Psoas muscle (tissue), 8 donors: ENCODE measurements at places on chromosomes 3 and 15.

- no peaks in the 10 kb centered on the region for H3K4me1 ChIP-seq
- no peak overlapping the region for H3K4me3 ChIP-seq
- DNase-seq: no peak
- H3K27ac ChIP-seq: no peak overlapping the region
- H3K27me3 ChIP-seq: no peaks in the 10 kb centered on the region
Measured at GRCh38 chr15:91282486-91282885, 182.4 kb downstream of the SV2B start.

DNA sequence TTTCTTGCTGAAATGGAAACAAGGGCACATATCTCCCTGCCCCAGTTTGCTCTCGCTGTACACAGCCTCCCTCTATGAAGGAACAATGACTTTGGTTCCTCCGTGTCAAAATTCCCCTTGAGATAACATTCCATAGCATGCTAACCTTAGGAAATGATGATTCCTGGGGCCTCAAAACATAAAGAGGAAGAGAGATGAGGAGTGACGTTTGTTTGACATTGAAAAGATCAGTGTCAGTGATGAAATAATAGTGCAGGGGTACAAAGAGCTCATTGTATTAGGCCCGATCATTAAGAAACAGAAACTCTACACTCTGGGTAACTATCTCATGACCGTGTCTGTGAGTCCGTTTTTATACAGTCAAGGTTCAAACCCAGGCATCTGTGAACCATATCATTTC is 55.2 kb downstream of the ARNT2 start:
- H3K36me3 ChIP-seq: no peaks in the 10 kb centered on the region
- DNase-seq: no peak
- H3K27me3 ChIP-seq: no peaks in the 10 kb centered on the region
- H3K4me3 ChIP-seq: no peak overlapping the region
- H3K27ac ChIP-seq: no peak overlapping the region

DNA sequence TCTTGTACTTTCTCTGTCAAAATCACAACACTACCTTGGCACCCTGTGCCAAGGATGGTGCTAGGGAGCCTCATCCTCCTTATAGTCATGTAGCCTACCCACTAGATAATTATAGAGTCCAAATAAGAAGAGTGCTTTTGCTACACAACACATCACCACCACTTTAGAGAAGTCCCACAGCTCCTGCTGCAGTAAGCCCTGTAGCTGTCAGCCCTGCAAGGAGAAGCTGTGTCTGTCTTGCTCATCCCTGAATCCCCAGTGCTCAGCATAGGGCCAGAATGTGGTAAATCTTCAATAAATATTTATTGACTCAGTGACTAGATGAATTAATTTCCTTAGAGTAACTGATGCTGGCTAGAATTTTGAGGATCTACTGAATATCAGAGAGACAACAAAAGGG is 190.8 kb downstream of the ZNF621 start:
- no peak overlapping the region for H3K27ac ChIP-seq
- H3K27me3 ChIP-seq: no peaks in the 10 kb centered on the region
- H3K4me3 ChIP-seq: no peak overlapping the region

DNA sequence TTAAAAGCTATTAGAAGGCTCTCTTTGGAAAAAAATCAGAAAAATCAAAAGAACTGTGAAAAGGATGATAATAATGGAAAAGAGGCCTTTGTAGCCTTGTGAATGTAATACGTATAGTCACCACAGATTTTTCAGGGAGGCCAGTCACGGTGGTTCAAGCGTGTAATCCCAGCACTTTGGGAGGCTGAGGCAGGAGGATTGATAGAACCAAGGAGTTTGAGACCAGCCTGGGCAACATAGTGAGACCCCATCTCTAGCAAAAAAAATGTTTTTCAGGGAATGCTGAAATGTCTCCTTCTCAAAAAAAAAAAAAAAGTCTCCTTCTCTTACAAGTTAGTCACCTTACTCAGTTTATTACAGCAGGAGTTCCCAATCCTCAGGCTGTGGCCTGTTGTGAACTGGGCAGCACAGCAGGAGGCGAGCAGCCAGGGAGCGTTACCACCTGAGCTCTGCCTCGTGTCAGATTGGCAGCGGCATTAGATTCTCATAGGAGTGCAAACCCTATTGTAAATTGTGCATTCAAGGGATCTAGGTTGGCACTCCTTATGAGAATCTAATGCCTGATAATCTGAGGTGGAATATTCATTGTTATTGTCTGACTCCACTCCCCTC is 15.9 kb downstream of the ARIH1 start:
- H3K27me3 ChIP-seq: no peaks in the 10 kb centered on the region
- no peak overlapping the region for H3K27ac ChIP-seq
- DNase-seq: no peak
- H3K4me1 ChIP-seq: peaks cover 90% of the 10 kb centered on the region

DNA sequence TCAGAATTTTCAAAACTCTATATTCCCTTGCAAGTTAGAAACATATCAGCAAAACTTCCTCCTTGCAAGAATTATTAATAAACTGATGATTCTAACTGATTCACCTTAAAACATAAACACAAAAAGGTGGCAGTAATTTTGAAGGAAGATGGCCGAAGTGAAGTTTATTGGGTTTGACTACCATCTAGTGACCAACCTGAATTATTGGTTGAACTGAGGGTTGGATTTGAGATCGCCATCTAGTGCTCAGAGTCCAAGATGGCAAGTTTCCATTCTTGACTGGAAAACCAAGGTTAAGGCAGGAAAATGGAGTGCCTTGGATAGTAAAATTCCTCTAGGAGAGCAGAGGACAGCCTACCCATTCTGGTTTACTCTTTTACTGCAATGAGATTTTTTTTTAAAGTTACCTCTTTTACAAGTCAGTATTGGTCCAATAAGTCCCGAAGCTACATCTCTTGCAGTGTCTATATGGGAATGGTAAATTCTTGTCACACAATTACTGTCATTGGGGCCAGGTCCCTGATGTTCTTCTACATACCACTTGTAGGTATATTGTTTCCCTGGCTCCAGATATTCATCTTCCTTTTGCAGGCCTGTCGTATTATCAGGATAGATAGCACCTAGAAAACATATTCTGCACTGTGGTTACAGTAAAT is 51.6 kb upstream of the CP start:
- DNase-seq: no peak
- peaks cover 3% of the 10 kb centered on the region for H3K4me1 ChIP-seq

DNA sequence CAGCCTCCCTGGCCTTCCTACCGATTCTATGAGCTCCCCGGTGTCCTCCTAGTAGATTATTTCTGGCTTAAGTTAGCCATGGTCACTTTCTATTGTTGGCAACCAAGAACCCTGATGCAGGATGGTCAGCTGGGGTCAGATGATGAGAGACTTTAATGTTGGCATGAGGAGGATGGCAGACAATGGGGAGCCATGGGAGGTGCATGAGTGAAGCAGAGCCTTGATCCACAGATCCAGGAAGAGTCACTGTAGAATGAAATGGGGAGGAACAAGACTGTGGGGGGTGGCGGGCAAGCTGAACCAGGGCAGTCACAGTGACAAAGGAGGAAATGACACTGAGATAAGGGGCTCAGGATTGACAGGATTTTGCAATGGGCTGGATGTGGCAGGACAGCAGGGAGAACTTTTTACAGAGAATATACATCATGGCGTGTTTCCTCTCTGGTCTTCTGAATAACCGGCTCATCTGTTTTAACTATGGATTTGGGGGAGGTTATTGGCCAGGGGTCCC is 60.9 kb downstream of the RPLP1 start:
- no peak for DNase-seq
- H3K4me1 ChIP-seq: no peaks in the 10 kb centered on the region
- H3K4me3 ChIP-seq: no peak overlapping the region
- no peaks in the 10 kb centered on the region for H3K36me3 ChIP-seq
- no peak overlapping the region for H3K27ac ChIP-seq

DNA sequence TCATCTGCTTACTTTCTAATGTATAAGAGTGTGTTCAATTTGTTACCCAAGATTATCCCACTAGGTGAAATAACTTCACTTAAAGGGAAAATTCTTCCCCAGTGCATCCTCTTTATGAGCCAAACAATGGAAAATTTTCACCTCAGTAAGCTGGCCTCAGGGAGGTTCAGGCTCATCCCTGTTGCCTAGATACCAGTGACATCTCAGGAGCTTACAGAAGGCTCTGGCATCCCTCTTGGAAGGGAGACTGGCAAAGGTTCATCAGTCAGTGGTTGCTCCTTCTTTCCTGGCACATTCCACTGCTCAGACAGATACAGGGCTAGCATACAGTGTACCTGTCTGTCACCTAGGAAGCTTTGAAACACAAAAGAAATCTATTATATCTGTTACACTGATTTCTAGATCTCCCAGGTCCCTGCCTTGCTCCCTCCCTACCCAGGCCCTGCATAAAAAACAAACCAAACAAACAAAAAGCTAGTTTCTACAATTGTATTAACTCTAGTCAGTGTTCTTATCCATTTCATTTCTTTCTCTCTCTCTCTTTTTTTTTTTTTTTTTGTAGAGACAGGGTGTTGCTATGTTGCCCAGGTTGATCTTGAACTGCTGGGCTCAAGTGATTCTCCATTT is 1.7 kb downstream of the IP6K2 start:
- no peak for DNase-seq
- no peak overlapping the region for H3K27ac ChIP-seq
- peaks cover 30% of the 10 kb centered on the region for H3K4me1 ChIP-seq
- H3K27me3 ChIP-seq: no peaks in the 10 kb centered on the region
- H3K36me3 ChIP-seq: peaks cover 45% of the 10 kb centered on the region

DNA sequence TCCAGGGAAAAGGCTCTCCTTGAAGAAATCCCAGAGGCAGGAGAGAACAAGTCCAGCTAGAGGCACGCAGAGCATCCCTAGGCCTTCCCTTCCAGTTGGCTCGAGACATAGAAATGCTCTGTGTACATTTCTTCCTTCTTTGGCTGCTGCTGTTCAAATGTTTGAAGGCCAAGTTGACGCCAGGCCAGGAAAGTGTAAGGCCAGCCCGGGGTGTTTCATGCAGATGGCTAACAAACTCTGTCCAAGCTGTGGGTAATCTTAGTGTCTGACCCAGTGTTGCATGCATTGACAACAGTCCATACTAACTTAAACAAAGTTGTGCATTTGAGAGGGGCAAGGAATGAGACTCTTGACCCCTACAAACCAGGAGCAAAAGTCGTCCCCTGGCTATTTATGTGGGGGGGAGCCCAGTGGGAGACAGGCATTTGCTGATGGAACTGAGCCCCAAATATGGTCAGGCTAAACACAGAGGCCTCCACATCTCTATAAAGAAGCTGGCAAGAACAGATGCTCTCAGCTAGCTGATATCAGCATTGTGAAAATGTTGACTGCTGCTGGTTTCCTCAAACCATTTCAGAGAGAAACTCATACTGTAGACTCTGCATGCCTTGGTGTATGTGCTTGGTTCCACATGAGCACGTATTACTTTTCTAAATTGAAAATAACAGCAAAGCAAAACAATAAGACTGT is 139.5 kb downstream of the ADAMTS9 start:
- H3K36me3 ChIP-seq: peaks cover under 1% of the 10 kb centered on the region
- DNase-seq: peak; percentile 41
- H3K27ac ChIP-seq: no peak overlapping the region
- H3K4me1 ChIP-seq: peaks cover 3% of the 10 kb centered on the region

- H3K36me3 ChIP-seq: no peaks in the 10 kb centered on the region
- no peak overlapping the region for H3K4me3 ChIP-seq
- H3K4me1 ChIP-seq: no peaks in the 10 kb centered on the region
Measured at GRCh38 chr3:187651282-187651681, 18.9 kb downstream of the SST start.

- H3K4me1 ChIP-seq: peaks cover 21% of the 10 kb centered on the region
- no peak overlapping the region for H3K4me3 ChIP-seq
- no peaks in the 10 kb centered on the region for H3K27me3 ChIP-seq
- H3K27ac ChIP-seq: no peak overlapping the region
- DNase-seq: peak; percentile 26
- no peaks in the 10 kb centered on the region for H3K36me3 ChIP-seq
Measured at GRCh38 chr3:11671648-11672100, 28.0 kb upstream of the VGLL4 start.

- H3K4me3 ChIP-seq: no peak overlapping the region
- no peak overlapping the region for H3K27ac ChIP-seq
- H3K27me3 ChIP-seq: no peaks in the 10 kb centered on the region
- H3K36me3 ChIP-seq: no peaks in the 10 kb centered on the region
- peaks cover 9% of the 10 kb centered on the region for H3K4me1 ChIP-seq
- no peak for DNase-seq
Measured at GRCh38 chr3:155326901-155327300, 33.4 kb upstream of the STRIT1 start.

DNA sequence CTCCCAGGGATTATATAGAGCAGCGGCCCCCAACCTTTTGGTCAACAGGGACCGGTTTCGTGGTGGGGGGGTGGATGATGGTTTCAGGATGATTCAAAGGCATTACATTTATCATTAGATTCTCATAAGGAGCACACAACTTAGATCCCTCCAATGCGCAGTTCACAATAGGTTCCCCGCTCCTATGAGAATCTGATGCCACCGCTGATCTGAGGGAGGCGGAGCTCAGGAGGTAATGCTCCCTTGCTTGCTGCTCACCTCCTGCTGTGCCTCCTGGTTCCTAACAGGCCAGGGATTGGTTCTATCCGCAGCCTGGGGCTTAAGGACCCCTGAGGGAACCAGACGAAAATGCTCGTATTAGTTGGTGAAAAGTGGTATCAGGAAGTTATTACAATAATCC is 1.3 kb upstream of the HACD2 start:
- H3K27me3 ChIP-seq: no peaks in the 10 kb centered on the region

DNA sequence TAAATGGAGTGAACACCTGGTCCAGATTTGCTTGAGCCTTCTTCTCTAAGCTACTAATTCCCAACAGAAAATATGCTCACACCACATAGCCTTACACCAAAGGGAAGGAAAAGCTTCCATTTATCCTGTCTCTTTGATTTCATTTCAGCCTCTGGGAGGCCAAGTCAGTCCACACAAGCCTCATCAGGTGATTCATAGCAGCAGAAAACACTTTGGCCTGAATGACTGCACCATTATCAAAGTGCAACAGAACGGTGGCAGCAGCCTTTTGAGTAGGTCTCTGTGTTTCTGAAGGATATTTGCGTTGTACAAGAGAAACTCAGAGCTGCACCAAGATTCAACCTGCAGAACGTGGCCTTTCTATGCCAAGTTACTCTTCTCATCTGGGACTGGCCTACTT is 46.6 kb upstream of the SNRK start:
- H3K4me1 ChIP-seq: no peaks in the 10 kb centered on the region
- no peak for DNase-seq
- no peaks in the 10 kb centered on the region for H3K36me3 ChIP-seq
- no peak overlapping the region for H3K4me3 ChIP-seq
- no peaks in the 10 kb centered on the region for H3K27me3 ChIP-seq

GRCh38 chr3:11807686-11808085 is 39.0 kb downstream of the TAMM41 start:
- DNase-seq: no peak
- no peak overlapping the region for H3K27ac ChIP-seq
- H3K27me3 ChIP-seq: no peaks in the 10 kb centered on the region
- H3K4me1 ChIP-seq: no peaks in the 10 kb centered on the region
- H3K4me3 ChIP-seq: no peak overlapping the region
